ENCODE measurements at places on chromosomes 1 and 21.

- no peak for DNase-seq
These were observed 191.6 kb downstream of the PTPRC start for GRCh38 chr1:198830412-198830811.

DNA sequence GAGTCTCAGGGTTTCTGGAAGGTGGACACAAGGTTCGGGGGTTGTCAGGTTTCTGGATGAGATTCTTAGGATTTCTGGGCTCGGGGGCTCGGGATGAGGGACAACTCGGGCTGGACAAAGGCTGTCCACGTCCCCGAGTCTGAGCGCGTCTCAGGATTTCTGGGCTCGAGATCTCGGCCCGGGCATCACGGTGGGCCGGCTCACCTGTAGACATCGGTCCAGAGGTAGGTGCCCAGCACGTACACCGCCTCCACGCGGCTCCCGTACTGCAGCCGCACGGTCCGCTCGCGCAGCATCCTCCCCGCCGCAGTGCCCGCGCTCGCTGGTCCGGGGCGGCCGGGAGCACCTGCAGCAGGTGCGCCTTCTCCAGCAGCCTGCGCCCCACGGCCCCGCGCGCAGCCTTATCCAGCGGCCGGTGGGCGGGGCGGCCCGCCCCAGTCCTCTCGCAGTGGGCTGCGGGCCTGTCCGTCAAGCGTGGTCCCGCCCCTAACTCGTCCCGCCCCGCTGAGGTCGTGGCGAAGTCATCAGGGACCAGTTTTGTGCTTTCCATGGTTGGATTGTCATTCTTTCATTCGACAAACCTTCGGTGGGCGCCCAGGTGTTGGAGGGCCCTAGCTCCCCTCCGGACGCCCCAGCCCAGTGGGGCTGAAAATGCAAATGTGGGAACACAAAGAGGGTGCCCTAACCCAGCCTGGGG, at the start of gene PADI2:
PADI2 (minus strand) TSS at position 376 of the 697 bp plus-strand sequence; CDS start at position 296, 80 bp downstream.
- DNase-seq = peak; percentile 64

DNA sequence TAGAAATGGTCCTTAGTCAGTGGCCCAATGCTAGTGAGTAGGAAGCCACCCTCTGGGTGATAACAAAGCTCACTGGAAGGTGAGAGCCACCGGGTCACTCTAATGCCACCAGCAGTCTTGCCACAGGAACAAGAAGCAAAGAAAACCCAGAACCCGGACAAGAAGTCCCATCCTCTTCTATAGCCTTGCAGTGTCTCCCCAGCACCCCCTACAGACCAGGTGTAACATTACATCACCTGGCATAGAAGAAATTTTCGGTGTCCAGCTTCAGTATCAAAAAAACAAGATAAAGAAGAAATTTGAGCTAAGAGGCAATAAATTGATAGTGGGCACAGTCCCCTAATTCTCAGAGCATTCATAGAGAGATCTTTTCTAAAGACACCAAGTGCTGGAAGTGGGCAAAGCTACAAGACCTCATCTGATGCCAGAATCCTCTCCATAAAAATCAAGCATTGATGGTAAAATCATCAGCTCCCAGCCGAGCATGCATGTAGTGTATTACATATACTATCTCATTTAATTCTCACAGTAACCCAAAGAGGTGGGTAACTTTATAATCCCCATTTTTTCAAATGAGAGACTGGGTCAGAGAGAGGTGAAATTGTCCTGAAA, 491.0 kb downstream of the MATN1 start:
- DNase-seq = no peak

DNA sequence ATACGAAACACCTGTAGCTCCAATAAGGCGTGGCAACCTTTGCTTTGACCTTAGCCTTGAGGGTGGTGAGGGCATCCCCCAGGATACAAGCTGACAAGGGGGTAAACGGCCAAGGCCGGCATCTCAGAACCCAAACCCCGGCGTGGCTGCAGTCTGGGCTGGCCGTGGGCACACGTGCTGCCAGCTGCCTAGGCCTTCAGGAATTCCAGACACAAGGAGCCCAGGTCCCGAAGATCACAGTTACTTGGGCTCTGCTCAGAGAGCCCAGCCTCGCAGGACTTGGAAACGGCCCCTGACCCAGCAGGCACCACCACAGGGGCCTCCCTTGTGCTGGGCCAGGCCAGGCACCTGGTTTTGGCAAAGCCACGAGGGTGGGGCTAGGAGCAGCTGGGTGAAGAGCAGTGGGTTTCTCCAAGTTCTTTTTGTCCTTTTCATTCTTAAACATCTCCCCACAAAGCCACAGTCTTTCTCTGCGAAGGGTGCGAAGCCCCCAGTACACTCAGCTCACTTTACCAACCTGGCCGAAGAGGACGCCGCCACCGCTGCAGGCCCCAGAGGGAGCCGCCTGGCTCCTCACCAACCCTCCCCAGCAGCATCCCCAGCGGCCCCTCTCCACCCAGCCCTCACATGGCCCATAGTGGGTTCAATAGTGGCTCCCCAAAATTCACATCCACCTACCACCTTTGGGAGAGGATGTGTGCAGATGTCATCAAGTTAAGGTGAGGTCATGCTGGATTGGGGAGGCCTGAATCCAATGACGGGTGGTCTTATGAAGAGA, 26.8 kb downstream of the PRDM15 start:
- no peak for DNase-seq

GRCh38 chr1:43930168-43930948, 3.2 kb upstream of the ARTN start:
- DNase-seq = peak; percentile 14

GRCh38 chr1:103937763-103938357, 188.2 kb downstream of the AMY1C start:
- DNase-seq = no peak

GRCh38 chr1:116185161-116185701, 74.0 kb downstream of the MAB21L3 start:
- no peak for DNase-seq

- DNase-seq = no peak
These were observed 51.5 kb downstream of the IGSF5 start for GRCh38 chr21:39796466-39796865.

GRCh38 chr1:227894831-227895451, 52.8 kb downstream of the WNT9A start:
- peak; percentile 0 for DNase-seq

DNA sequence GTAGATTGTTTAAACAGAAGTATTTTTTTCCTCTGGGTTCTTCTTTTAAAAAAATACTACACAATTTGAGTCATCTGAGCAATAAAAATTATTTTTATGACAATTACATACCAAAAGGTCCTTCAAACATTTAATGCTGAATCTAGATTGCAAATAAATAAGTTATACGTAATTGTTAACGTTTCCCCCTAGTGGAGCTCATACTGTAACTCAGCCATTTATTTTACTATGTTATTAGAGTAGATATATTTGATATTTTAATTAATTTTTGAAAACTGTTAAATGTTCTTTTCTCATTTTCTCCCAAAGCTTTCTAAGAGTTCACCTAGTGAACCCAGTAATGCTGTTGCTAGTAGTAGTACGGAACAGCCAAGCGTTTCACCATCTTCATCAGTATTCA, 33.5 kb downstream of the ZMYM1 start:
- no peak for DNase-seq

DNA sequence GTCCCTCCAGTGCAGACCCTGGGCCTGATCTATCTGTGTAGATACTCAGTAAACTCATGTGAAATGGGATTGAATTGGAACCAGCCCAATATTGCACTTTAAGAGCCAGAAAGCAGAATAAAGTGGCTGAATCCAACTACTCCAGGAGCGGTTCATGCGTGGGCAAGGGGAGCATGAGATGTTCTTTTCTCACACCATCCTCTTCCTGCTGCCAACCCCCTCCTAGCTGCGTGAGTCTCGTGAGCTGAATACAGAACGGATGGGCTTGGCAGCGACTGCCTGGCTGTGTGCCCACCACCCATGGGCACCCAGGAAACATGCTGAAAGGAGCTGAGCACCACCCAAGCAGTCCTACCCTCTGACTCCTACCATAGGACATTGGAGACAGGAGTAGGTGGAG, 128.3 kb downstream of the ELAVL4 start:
- DNase-seq = no peak

GRCh38 chr1:17027403-17027802, 15.7 kb upstream of the ATP13A2 start:
- DNase-seq = no peak

GRCh38 chr1:228073857-228074545, 8.5 kb upstream of the ARF1 start:
- DNase-seq = no peak
